Tongue (tissue), 3 donors: ENCODE measurements at places on chromosomes 6 and 20.

GRCh38 chr20:15625981-15626380, 947.3 kb downstream of the KIF16B start:
- DNase-seq: no peak

DNA sequence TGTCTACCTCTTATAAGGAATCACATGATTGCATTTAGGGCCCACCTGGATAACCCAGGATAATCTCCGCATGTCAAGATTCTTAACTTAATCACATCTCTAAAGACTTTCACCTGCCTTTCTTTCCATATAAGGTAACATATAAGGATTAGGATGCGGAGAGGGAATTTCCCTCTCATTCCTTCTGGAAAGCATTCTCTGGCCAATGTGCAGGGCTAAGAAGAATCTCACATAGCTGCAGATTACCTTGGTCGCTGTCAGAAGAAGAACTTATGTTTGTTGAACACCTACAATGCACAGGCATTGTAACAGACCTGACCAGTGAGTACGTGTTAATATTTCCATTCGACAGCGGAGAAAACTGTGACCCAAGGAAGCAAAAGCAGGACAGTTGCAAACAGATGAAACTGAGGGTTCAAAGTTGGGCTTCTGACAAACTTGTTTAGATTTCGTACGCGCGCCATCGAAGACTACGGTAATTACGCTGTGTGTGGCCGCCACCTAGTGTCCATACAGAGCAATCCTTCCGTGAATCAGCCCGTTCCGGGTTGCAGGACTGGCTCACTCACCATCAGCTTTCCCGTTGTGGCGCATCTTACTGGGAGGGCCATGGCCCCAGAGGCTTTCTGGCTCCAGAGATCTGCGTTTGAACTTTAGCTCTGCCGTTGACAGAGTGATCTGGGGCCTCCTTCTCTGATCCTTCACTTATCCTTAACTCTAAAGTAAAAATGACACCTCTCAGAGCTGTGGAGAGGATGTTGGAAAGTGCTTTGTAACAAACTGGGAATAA, 9.5 kb downstream of the C20orf202 start:
- peak; percentile 79 for DNase-seq

GRCh38 chr6:146281651-146282362, 252.9 kb downstream of the GRM1 start:
- DNase-seq: peak; percentile 47

DNA sequence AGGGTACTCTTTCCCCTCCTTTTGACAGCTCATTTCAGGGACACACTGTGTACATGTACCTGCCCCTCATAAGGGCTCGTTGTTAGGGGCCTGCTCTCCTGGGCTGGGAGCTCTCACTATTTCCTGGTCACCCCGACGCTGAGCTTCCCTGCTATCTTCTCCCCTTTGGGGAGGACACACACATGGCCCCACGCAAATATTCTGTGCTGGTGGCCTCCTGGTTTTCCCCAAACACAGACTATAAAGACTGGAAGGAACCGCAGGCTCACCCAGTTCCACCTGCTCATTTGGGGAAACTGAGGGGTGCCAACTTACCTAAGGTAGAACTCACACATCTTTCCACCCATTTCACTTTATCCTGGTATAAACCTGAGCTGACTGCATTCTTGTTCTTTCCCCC, 301.4 kb upstream of the SUPT3H start:
- DNase-seq: no peak

GRCh38 chr6:95614094-95614493, 36.8 kb downstream of the MANEA start:
- DNase-seq: no peak

DNA sequence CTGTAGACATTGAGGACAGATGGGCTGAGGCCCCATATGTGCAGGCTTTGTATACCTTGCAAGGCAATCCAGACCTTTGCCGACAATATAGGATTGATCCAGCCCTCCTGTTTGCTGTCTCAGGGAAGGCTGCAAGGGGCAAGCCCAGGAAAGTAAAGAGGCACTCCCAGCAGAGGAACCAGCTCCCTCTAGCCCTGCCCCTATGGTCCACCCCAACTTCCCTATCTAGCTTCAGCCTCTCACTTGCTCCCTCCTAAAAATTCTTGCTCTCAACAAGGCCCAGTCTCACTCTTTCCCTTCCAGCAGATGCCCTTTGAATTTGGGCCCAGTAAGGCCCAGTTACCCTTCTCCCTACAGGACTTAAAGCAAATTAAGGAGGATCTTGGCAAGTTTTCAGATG, 92.6 kb downstream of the JARID2 start:
- DNase-seq: no peak

DNA sequence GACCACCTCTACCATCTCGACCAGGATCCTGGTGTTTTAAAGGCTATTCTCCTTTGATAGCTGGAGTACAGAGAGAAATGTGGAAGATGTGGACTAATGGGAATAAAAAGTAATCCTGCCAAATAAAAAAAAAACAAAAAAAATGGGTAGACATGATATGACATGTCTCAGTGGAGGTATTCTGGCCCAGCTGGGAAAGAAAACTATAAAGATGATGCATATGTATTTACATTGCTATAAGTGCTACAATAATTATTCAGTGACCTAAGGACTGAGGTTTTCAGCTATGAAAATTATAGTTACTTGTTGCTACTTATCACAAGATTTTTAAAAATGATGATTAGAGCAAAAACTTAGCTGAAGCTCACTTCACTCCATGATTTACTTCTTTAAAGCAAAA, 101.1 kb downstream of the SIM1 start:
- DNase-seq: no peak

GRCh38 chr6:21357262-21357661, 236.3 kb upstream of the SOX4 start:
- no peak for DNase-seq

GRCh38 chr6:63923139-63923739, 287.6 kb downstream of the PHF3 start:
- peak; percentile 56 for DNase-seq

DNA sequence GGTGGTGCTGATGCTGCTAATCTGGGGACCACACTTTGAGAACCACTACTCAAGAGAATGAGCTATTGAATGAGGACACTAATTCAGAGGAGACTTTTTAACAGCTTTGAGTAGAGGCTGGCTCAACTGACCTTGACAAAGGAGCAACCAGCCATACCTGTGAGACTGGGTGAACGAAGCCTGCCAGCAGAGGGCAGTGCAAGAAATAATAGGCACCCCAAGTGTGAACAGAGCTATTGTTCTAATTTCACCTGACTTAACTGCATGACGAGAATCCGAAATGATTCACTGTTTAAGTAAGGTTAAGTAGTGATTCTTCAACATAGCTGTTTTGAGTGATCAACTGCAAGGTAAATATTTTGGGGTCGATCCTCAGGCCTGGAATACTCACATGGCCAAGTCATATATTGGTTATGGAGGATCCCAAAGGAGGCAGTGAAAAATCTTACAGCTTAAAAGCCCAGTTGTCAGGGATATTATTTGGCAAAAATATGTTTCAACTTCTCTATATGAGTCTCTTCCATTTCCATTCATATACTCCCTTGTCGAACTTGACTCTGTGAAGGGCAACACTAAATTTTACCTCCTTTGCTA, 550.5 kb upstream of the MARCKS start:
- DNase-seq: peak; percentile 21

DNA sequence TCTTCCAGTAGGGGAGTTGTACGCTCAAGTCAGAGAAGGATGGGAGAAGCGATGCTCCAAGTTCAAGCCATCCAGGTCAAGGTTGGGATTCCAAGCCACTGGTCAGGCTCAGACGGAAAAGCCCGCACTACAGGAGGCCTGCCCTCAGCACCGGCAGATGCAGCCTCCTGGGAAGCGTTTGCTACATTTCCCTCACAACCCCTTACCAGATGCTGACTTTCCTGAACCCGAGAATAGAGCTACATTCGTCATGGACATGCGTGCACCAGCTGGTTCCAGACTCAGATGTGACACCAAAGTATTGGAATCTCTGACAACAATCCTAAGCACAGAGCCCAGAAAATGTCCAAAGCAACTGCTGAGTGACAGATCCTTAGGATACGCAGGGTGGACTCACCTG, 174.8 kb downstream of the SASH1 start:
- peak; percentile 62 for DNase-seq

DNA sequence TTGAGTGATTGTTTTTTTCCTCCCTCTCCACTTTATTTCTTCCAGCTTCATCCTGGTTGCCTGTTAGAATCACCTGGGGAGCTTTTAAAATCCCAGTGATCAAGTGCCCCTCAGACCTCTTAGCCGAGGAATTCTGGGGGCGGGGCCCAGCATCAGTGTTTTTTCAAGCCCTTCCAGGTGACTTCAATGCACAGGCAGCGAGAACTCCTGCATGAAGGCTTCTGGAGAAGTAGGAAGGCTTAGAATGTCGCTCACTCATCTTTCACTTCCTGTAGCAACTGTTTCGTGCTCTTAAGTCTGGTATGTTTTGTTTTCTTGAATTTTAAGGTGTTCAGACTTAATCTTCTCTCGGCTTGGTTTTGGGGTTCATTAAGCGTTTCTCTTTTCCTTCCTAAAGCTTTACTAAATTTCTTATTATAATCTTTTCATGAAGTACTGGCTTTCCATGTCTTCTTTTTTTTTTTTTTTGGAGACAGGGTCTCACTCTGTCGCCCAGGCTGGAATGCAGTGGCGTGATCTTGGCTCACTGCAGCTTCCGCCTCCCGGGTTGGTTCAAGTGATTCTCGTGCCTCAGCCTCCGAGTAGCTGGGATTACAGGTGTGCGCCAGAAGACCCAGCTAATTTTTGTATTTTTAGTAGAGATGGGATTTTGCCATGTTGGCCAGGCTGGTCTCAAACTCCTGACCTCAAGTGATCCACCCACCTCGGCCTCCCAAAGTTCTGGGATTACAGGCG, 30.9 kb upstream of the TULP1 start:
- no peak for DNase-seq

DNA sequence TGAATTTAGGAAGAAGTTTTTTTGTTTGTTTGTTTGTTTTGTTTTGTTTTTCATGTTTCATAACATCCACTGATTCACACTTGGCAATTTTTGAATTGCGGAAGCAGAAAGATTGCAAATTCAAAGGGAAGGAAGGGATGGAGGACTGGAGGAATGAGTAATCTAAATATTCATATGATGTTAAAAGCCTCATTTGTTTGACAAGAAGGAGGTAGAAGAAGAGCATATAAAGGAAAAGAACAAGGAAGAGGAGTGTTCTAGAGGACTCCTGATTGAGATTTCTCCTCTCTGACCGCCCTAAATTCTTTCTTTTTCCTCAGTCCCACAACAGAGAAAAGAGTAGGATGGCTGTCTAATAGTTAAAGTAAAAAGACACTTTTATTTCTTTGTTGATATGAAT, 88.5 kb downstream of the METTL24 start:
- no peak for DNase-seq

DNA sequence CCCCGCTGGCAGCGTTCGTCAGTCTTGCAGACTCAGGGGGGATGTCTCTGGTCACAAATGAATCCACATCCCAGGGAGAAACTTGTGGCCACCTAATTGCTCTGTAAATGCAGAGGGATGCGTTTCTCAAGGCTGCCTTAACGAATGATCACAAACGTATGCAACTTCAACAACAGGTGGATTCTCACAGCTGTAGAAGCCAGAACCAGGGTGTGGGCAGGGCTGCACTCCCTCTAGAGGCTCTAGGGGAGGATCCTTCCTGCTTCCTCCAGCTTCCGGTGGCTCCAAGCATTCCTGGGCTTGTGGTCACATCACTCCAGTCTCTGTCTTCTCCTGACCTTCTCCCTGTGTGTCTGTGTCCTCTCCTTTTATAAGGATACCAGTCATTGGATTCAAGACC, 3.3 kb upstream of the TAF4 start:
- DNase-seq: no peak

DNA sequence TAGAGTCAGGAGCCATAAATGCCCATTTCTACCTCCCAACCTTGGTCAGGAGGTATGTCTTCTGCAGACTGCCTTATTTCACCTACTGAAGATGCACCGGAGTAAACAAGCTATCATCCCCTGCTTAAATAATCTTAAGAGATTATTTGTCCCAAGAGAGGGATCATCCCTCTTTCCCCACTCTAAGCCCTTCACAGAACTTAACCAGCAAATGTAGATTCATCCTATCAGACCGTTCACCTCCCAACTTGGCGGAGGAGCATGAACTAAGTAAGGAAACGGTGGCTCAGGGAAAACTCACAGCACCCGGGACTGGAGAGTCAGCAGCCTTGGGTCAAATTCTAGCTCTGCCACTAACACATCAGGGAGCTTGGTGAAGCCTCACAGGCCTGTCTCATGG, 115.3 kb downstream of the TRERF1 start:
- DNase-seq: no peak

DNA sequence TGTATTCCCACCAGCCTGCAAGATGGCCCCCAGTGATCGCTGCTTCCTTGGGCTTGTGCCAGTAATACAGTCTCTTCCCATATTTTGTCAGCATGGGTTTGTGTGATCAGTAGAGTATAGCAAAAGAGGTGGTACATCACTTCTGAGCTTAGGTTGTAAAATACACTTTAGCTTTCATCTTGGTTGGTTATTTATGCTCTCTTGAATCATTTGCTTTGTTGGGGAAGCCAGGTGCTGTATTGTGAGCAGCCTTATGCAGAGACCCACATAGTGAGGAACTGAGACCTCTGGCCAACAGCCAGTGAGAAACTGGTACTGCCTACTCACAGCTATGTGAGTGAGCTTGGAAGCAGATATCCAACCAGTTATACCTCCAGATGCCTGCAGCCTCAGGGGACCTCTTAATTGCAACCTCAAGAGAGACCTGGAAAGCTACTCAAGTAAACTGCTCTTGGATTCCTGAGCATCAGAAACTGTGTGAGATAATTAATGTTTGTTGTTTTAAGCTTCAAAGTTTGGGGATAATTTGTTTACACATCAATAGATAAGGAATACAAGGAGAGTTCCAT, 229.3 kb downstream of the FARS2 start:
- DNase-seq: no peak
